ENCODE measurements at places on chromosomes 16 and 17.

GRCh38 chr16:89268585-89268984 is 51.1 kb downstream of the ZNF778 start:
- no peak for DNase-seq

DNA sequence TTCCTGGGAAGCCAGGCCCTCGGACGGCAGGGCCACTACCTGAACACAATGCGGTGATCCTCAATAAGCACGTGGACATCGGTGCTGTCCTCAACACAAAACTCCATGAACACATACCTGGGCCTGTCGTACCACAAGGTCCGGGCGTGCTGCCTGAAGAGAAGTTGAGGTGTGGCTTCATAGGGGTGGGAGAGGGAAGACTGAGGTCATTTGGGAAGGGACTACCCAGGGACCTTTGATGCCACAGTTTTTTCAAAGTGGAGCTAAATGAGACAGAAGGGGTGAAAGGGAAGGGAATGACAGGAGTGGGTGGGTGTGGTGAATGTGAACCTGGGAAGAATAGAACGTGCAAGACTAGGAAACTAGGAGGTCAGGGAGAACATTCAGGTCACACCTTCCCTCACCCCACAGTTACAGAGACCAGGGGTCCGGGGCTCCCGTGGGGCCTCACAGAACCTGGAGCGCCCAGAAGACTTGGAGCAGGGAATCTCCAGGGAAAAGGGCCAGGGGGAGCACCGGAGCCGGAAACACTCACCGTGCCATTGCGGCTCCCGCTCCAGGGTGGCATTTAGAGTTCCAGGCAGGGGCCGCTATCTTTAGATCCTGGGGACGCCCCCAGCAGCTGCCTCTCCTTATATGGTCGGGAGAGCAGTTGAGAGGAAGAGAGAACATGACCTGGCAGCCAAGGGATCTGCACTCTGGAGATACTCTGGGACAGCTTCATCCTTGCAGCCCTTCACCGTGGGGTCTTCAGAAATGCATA is at the start of gene PTGES3L:
TSS of gene PTGES3L (minus strand) at position 570 of the 763 bp plus-strand sequence. CDS start at position 543, 27 bp downstream.
- DNase-seq = no peak

GRCh38 chr16:79997257-79997656 is 396.7 kb upstream of the MAF start:
- DNase-seq = no peak

DNA sequence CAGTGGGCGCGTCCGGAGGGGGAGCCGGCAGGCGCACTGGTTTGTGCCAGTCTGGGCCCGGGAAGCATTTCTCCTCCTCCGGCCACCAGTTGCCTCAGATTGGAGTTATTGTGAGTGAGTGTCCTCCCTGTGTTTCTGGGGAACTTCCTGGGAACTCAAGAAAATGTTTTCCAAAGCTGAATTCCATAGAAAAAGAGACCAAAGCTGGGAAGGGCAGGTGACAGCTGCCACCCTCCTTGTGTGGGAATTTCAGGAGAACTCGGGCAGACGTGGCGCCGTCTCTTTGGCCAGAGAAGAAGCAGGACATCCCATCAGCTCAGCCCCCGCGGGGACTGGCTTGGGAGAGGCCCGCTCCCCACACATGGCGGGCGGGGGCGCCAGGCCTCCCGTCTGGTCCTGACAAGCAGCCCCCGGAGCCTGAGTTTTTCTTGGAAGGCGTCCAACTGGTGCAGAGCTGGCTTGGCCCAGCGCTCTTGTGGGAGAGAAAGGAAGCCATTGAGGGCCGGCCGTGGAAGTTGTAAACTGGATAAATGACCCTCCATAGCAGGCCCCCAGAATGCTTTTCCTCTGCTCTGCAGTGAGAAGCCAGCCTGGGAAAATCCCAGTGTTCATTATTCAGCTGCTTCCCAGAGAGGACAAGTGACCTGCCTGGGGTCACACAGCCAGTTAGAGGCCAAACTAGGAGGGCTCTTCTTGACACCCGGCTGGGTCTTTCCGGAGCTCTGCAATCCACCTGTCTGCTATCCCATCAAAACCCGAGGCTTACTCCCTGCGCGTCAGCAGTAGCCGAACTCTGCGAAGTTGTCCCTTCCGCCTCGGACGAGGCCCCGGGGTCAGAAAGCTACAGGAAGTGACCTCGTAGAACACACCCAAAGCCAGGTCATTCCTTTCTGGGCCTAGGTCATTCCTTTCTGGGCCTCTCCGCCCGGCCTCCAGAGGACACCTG is 39.2 kb upstream of the GSE1 start:
- no peak for DNase-seq

DNA sequence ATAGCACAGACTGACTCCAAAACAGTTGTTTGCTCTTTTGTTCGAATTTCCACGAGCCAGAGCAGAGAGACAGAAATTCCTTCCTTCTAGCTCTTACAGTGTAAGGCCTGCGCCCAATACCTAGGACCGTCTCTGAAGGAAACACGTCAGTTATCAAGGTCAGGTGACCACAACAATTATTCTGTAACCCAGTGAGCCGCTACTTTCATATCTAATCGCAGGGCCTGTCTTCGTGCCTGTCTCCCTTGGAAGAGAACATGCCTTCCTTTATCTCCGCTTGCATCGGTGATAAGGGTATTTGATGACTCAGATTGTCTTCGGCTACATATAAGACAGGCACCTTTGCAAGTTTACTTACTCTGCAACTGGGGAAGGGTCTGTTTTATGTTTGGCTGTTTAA is 288.0 kb downstream of the MAF start:
- DNase-seq = no peak

All from HL-60 (cell line).